ENCODE measurements at places on chromosomes 5 and 9.

DNA sequence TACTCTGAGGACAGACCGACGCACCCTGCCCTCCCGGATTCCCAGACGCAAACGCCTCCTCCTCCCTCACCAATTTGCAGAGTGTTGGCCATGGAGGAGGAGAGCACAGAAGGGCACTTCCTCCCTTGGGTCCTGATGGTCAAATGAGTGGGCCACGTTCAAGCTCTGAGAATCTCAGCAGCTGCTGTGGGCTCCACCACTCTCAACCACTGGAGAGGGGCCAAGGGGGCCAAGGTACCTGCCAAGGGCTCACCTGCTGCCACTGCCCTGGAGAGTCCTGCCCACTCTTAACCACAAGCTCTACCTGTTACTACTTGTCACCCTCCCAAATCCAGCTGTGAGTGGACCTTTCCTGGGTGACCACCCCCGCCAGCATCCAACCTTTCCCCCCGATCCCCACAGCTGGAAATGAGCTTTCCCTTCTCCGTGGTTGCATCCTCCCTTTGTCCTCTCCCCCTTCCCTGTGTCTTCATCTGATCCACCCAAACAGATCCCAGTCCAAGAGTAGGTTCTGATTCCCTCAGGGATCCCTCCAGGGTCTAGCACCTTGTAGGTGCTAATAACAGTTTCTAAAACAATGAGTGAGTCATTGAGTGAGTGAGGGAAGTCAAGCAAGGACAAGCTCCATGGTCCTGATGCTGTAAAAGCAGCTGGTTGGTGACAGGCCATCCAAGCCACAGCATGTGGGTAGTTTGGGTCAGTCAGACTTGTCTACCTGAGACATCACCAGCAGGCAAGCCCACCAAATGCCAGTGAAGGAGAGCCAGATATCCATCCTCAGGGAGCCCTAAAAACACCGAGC is 69.7 kb downstream of the FAM114A2 start:
- DNase-seq, result no peak

DNA sequence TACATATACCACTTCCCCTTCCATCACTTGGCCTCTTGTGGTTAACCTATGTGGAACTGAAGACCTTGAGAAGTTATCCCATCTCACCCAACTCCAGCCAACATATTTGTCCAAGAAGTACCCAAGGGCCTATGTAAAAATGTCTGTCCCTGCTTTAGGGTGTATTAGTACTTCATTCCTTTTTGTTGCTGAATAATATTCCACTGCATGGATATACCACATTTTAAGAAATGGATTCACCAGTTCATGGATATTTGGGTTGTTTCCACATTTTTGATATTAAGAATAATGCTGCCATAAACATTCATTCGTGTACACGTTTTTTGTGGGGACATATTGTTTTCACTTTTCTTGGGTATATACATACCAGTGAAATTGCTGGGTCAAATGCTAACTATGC is 28.6 kb downstream of the IDNK start:
- no peak for DNase-seq

GRCh38 chr5:124652514-124652819 is 94.0 kb downstream of the ZNF608 start:
- DNase-seq, result no peak

DNA sequence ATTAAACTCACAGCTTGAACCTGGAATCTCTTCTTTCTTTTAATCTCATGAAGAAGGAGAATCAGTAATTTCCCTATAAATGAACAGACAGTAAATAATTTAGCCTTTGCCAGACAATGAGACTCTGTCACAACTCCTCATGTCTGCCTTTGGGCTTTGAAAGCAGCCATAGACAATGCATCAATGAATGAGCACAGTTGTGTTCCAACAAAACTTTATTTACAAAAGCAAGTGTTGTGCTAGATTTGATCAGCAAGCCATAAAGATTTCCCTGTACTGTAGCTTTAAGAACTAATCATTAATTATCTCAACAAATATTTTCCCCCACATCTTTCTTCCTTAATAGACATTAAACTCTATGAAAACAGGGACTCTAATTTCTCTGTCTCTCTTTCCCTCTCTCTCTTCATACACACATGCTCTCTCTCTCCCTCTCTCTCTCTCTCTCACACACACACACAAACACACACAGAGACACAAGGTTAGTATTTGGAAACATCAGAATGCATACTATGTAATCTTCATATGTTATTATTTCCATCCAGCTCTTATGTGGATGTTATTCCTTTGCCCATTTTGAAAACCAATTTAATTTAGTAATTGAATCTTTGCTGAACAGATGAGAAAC is 1209.8 kb upstream of the CDH6 start:
- no peak for DNase-seq

DNA sequence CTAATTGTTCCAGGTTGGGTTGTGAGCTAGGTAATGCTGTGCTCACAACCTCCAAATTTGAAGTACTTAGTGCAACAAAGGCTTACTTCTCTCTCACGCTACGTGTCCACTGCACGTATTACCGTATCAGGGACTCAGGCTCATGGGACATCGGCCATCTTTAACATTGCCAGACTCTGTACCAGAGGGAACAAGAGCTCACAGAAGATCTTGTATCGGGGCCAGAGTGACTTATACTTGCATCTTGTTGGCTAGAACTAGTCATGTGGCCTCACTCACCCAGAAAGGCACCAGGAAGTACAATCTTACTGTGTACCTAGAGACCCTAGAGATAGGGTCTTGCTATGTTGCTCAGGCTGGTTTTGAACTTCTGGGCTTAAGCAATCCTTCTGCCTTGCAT is 81.1 kb upstream of the KLF9 start:
- DNase-seq, result no peak

DNA sequence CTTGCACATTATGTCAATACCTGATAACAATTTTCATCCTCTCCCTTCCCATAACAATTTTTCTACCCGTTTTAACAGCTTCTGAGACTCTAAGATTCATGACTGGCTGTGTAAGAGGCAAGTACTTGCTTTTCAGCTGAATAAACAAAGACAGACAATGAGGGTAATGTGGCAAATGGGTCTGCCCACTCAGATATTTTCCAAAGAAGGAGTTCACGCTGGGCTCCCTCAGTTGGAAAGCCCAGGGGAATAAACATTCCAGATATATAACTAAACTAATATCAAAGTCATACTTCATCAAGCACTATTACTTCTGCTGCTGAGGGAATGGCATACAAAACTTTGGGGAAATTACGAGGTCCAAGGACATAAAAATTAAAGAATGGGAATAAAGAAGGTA is 24.4 kb downstream of the MEGF9 start:
- DNase-seq, result no peak

GRCh38 chr9:4296217-4296616 is 3.7 kb downstream of the GLIS3 start:
- no peak for DNase-seq

DNA sequence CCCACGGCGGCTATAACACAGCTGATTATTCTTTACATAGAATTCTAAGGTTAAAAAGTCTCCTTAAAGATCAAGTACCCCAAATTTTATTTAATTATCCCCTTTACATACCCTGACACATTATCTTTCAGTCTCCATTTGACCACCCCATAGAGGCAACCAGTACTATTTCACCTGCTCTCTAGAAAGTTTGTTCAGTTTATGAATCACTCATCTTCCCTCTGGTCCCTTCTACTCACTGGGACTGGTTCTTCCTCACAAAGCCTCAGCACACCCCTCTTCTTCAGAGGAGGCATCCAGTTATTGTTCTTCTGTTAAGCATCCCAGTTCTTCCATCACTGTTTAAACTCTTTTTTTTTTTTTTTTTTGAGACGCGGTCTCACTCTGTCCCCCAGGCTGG is 42.8 kb downstream of the PPP1R2B start:
- DNase-seq, result no peak

GRCh38 chr9:96425500-96426169 is 7.5 kb upstream of the ZNF367 start:
- DNase-seq, result no peak

DNA sequence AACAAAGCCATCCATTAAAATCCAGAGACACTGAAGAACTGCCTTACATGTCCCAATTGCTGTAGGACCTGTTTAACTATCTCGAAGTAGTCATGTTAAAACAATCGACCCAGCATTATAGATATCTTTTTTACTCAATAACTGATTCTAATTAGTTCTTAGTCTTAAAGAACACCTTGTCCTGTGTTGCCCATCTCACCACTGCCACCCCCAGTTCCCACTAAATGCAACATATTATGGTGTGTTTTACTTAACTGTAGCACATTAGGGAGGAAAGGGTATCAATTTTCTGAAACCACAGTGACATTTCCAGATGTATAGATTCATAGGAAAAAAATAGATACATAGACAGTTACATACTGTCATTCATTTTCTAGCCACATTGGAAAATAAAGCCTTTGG is 221.2 kb downstream of the MEF2C start:
- DNase-seq, result no peak

DNA sequence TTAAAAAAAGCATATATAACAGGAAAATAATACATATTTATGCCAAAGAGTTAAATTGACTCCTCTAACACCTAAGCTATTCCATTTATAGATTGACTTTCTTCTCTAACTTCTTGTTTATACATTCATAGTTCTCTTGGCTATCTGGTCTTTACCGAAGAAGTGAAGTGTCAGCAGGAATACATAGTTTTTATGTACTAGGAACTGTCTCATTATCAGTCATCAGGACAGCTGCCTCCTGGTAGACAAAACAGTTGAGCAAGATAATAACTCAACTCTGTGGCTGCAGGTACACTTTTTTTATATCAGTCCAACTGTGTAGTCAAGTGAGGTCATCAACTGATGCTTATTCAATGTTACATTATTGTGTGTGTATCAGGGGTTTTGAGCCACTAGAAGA is 1436.0 kb upstream of the NUDT12 start:
- no peak for DNase-seq

All from esophagus squamous epithelium (tissue), 5 donors.